ENCODE measurements at places on chromosomes 12 and 14. TPM values are rescaled to one million over a fixed set of nuclear protein-coding genes. Genes with fewer than 3 reads are reported as not detected.
A peak's percentile ranks its signal among the peaks of the same experiment; 100 is the strongest.

DNA sequence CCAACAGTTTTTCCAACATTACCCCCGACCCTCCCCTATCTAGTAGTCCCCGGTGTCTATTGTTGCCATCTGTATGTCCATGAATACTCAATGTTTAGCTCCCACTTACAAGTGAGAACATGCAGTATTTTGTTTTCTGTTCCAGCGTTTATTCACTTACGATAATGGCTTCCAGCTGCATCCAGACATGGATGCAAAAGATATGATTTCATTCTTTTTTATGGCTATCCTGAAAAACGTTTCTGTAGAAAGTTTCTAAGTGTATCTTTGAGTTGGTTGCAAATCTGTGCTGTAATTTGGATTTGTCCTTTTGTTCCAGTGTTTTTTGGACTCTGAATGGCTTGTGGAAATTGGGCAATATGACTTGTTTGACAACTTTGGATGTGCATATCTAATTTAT is 11.7 kb downstream of the SP1 start:
- DNase-seq = no peak

DNA sequence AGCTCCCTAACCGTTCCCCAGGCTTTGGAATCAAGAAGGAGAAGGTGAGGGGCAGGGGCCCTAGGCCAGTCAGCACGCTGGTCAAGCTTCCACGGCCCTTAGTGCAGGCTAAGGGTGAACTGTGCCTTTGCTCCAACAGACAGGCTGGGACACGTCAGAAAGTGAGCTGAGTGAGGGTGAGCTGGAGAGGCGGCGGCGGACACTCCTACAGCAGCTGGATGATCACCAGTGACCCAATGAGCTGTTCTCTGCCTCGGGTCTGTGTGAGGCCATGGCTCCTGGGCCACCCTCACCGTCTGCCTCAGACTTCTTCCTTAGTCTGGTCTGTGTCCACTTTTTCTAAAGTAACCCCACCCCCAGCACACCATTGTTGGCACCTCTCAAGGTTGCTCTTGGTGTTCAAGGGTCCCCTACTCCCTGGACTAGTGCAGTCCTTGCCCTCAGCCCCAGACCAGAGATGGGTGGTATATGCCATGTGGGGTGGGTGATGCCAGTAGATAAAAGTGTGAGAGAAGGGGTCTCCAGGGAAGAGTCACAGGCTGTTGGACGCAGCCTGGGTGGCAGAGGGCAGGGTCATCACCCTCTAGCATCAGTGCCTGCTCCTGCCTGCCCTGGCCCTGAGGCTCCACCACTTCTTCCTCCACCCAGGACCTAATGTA is 20.7 kb downstream of the PRPF40B start:
- no peak for DNase-seq

DNA sequence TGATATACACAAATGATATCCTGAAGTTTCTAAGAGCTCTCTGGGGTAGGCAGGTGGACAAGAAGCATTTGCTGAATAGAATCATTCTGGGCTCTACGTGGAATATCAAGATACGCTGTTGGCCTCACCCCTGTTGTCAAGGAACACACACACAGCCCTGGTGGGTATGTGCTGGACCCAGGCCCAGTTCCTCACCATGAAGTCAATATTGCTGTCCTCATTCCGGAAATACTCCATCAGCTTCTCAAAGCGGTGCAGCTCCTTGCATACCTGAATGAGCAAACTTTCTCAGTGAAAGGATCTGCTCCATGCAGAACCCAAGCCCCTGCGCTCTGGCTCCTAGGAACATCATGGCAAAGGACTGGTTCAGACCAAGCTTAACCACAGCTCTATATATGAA is 31.4 kb downstream of the PRPF40B start:
- DNase-seq = no peak

CELA1 gene
- total RNA-seq = not detected

DNA sequence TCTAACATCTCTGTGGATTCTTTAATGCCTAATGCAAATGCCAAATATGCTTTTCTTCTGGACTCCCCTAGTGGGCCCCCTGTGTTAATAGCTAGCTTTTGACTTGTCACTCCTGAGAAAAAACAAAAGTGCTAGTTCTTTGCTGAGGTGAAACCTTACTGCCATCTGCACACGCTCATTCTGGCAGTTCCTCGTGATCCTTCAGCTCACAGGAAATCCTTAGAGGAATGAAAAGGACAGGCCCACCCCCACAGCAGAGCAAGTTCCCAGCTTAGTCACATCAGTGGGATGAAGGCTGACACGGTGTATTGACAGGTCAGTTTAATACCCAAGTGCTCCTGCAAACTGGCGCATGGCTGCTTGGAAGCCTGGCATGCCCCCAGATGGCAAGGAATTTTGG is 165.1 kb upstream of the ATP2B1 start:
- DNase-seq = peak; percentile 71

GRCh38 chr12:94203796-94204195 is 55.4 kb downstream of the PLXNC1 start:
- no peak for DNase-seq

- peak; percentile 61 for DNase-seq
Observed at GRCh38 chr12:60148109-60148508, 552.3 kb downstream of the SLC16A7 start.

- DNase-seq = no peak
Observed at GRCh38 chr12:129873833-129874208, 30.0 kb downstream of the TMEM132D start.

DNA sequence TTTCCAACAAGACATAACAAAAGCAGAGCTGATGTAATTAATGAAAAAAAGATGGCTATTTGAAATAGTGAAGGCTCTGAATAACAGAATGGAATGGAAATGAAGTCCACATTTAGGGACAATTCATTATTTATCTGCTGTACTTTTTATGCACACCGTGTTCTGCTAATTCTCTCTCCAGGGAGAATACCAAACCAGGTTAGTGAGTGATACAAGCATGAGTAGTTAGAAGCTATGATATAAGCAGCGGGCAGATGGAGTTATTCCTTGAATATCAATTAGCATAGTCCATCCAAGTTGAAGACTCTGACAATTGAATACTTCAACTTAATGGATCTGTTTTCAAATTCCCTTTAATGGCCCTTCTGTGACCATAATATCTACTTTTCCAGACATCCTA is 162.1 kb upstream of the TMTC2 start:
- no peak for DNase-seq

OASL gene
- under 0.01 TPM for total RNA-seq

GRCh38 chr12:25830456-25830855 is 128.0 kb upstream of the RASSF8 start:
- no peak for DNase-seq

DNA sequence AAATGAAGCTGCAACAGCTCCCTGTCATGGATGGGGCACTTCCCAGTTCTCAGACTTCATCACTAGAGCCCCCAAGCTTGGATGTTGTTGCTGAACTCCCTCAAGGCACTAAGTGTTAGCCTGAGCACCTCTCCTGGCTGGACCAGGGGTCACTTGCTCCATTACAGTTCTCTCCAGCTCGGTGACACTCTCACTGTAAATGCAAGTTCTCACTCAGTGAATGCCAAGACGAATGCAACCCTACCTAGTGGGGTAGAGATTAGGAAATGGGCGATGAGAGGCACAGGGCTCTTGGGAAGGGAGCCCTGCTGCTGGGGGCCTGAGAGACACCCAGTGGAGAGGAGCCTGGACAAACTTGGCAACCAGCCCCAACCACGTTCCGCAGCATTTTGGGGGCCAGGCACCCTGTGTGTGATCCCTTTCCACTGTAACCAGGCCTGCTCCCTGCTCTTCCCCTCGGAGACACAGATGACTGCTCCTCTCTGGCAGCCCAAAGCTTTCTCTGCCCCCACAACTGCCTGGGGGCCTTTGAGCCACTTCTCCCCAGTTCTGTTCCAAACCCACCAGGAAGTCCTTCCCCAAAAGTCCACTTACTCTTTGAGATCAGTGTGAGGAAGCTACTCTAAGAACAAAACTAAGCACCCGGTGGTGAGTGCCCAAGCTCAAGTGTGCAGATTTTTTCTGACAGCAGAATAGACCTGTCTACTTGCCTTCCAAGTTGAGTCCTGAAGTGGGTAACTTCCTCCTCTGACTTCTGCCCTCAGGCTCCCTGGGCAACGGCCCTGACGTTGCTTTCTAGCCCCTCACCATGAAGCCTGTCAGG is 8.0 kb upstream of the SELPLG start:
- no peak for DNase-seq

GRCh38 chr14:74506411-74506851 is 12.9 kb downstream of the ISCA2 start:
- no peak for DNase-seq

Measured in fibroblast of villous mesenchyme (primary cell).